ENCODE measurements at places on chromosomes 6 and 20.

- DNase-seq = no peak
Observed at GRCh38 chr6:136236466-136237293, 13.4 kb downstream of the MTFR2 start.

GRCh38 chr6:98844244-98845210 is 10.2 kb downstream of the POU3F2 start:
- DNase-seq = no peak

- DNase-seq = no peak
Observed at GRCh38 chr6:115767931-115768330, 292.8 kb downstream of the FRK start.

GRCh38 chr6:166267526-166267925 is 40.7 kb downstream of the PRR18 start:
- no peak for DNase-seq

- DNase-seq = no peak
Observed at GRCh38 chr6:11681770-11682169, 96.8 kb downstream of the ADTRP start.

GRCh38 chr20:38350879-38351775 is 4.8 kb downstream of the LBP start:
- DNase-seq = no peak

- DNase-seq = no peak
Observed at GRCh38 chr6:64214373-64214772, 578.8 kb downstream of the PHF3 start.

All from C1 segment of cervical spinal cord (tissue), 14 donors.